ENCODE measurements at places on chromosomes 2 and 18. TPM values are rescaled to one million over a fixed set of nuclear protein-coding genes. Genes with fewer than 3 reads are reported as not detected.

DNA sequence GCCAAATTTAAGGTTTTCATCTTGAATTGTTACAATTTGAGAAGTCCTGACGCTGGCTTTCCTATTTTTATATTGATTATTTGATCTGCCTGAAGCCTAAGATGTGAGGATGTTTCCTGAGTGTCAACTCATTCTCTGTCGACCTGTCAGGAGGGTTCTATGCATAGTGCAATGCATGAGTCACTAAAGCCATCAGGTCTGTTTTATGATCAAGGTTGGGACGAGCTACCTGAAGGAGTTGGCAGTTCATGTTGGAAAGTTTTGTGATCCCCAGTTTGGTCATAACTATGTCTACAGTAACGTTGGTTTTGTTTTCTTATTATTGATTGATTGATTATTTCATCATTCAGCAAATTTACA lies 71.2 kb downstream of the NABP1 start:
- H3K27ac ChIP-seq: no peak overlapping the region
- H3K27me3 ChIP-seq: no peaks in the 10 kb centered on the region
- H3K36me3 ChIP-seq: no peaks in the 10 kb centered on the region
- no peak for DNase-seq

DNA sequence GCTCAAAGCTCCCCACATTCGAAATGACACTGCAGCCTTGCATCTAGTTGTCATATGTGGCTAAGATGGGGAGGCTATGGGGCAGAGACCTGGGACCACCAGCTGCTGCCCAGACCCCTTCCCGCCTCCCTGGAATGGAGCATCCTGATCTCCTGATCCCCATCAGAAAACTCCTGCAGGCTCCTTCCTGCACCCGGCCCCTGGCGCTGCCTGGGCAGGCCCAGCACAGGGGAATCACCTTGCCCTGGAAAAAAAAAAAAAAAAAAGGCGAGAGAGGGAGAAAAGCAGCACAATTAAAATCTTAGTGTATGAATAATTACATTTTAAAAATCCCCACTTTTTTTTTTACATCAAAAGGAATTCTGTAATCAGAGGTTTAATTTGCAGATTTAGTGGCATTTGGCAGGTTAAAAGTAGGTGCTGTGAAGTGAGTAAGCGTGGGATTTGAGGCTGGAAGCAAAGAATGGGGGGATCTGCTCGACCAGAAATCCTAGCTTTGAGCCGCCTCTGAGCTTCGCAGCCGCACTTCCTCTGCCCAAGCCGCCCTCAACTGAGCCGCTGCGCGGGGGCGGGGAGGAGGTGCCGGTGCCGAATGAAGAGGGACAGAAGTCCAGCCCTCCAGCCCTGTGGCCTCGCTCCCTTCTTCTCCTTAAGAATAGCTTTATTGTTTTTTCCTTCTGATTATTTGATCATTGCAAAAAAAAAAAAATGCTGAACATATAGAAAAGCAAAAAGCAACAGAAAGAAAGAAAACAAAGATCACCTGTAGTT lies 30.0 kb downstream of the THNSL2 start:
- H3K36me3 ChIP-seq: no peaks in the 10 kb centered on the region
- H3K4me1 ChIP-seq: peaks cover 10% of the 10 kb centered on the region
- H3K27me3 ChIP-seq: no peaks in the 10 kb centered on the region
- DNase-seq: no peak
- H3K4me3 ChIP-seq: no peak overlapping the region

The AQP12B gene
- total RNA-seq: not detected

The PTPRN gene
- not detected for total RNA-seq

DNA sequence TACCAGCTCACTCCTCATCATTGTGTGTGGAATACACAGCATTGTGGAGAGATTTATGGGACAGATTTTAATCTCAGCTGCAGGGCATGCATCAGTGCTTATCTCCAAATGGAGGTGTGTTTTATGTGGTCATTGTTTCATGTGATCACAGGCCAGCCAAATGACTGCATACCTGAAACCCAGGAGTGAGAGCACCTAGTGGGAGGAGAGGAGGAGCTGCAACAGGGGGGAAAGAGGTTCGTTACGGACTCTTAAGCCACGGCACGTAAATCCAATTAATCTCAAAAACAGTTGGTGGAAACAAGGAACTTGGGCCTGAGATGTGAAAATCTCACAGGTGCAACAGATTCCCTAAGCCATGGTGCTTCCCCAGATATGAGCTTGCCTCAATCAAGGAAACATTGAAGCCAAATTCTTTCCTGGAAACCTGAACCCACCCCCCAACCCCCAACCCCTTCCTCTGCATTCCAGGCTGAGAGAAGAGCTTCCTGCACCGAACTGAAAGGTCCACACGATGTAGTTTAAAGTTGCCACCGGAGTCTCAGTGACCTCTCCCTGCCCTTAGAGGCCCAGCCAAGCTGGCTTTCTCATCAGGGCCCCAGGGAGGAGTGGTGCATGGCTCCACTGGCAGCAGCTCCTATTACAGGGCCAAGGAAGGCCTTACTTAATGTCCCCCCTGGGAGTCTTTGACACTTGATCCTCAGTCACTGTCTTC lies 167.4 kb downstream of the C1D start:
- peaks cover 27% of the 10 kb centered on the region for H3K4me1 ChIP-seq
- no peak overlapping the region for H3K27ac ChIP-seq
- no peaks in the 10 kb centered on the region for H3K36me3 ChIP-seq
- no peak for DNase-seq
- no peaks in the 10 kb centered on the region for H3K27me3 ChIP-seq

The DSG3 gene
- 0.27 TPM for total RNA-seq

GRCh38 chr2:225122007-225122406 lies 79.7 kb upstream of the DOCK10 start:
- no peaks in the 10 kb centered on the region for H3K36me3 ChIP-seq
- no peak overlapping the region for H3K4me3 ChIP-seq
- no peaks in the 10 kb centered on the region for H3K4me1 ChIP-seq
- no peak overlapping the region for H3K27ac ChIP-seq
- DNase-seq: no peak
- H3K27me3 ChIP-seq: no peaks in the 10 kb centered on the region

- DNase-seq: no peak
- H3K4me3 ChIP-seq: no peak overlapping the region
- no peaks in the 10 kb centered on the region for H3K27me3 ChIP-seq
- no peaks in the 10 kb centered on the region for H3K4me1 ChIP-seq
- H3K36me3 ChIP-seq: no peaks in the 10 kb centered on the region
These were observed 312.2 kb downstream of the LRATD1 start for GRCh38 chr2:14944562-14945346.

DNA sequence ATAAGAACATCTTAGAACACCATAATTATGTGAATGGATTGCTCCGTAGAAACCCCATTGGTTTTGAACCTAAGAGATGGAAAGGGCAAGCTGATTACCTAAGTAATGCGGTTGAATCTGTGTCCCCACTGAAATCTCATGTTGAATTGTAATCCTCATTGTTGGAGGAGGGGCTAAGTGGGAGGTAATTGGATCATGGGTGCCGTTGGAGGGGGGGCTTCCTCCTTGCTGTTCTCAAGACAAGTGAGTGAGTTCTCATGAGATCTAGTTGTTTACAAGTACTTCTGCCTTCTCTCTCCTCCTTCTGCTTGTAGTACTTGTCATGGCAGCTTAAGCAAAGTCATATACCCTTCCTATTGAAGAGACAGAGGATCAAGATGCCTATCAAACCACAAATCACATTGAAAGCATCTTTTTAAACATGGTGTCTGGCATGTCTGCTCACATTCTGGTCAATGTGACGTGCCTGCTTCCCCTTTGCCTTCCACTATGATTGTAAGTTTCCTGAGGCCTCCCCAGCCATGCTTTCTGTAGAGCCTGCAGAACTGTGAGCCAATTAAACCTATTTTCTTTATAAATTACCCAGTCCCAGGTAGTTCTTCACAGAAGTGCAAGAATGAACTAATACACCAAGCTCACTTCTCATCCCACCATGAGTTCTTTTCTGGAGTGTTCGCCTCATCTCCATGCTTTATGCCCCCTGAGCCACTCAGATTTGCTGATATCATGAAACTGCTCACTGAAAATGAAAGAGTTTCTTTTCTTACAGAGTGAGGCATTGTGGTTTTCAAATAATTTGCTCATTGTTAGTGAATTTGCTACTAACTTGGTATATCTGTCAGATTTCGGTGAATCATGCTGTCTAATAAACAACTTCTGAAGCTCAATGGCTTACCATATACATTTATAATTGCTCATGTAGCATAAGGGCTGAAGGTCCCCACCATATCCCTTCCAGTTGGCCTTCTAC lies 23.6 kb downstream of the KCNE4 start:
- H3K4me3 ChIP-seq: no peak overlapping the region
- no peaks in the 10 kb centered on the region for H3K4me1 ChIP-seq
- H3K36me3 ChIP-seq: no peaks in the 10 kb centered on the region

GRCh38 chr2:45288532-45289417 lies 279.5 kb upstream of the SIX2 start:
- no peaks in the 10 kb centered on the region for H3K27me3 ChIP-seq
- H3K4me3 ChIP-seq: no peak overlapping the region
- peaks cover 30% of the 10 kb centered on the region for H3K4me1 ChIP-seq
- no peak overlapping the region for H3K27ac ChIP-seq

All from thoracic aorta (tissue), 2 donors.